ENCODE measurements at places on chromosomes 2 and 18.

- peak; percentile 49 for DNase-seq
Measured at GRCh38 chr2:181774685-181775084, 94.4 kb upstream of the NEUROD1 start.

- DNase-seq = no peak
Measured at GRCh38 chr18:14927701-14928100, 179.7 kb downstream of the ANKRD30B start.

GRCh38 chr2:60118061-60118460 is 435.4 kb downstream of the BCL11A start:
- no peak for DNase-seq

- no peak for DNase-seq
Measured at GRCh38 chr2:50863856-50864255, 168.1 kb downstream of the NRXN1 start.

DNA sequence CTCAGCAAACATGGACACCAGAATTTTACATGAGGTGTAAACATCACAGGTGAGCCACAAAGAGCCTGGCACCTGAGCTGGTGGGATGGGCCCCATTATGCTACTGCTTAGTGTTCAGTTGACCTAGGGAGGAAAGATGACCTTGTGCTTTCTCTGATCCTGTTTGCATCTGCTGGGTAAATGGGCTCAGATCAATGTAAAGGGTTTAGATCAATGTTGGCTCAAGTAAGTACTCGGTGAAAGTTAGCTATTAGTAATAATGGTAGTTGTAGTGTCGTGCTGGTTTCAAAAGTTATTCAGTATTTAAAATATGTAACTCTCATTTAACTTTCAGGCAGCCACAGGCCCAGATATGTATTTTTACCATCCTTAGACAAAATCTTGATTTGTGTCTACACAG is 19.8 kb downstream of the ABHD3 start:
- DNase-seq = no peak

DNA sequence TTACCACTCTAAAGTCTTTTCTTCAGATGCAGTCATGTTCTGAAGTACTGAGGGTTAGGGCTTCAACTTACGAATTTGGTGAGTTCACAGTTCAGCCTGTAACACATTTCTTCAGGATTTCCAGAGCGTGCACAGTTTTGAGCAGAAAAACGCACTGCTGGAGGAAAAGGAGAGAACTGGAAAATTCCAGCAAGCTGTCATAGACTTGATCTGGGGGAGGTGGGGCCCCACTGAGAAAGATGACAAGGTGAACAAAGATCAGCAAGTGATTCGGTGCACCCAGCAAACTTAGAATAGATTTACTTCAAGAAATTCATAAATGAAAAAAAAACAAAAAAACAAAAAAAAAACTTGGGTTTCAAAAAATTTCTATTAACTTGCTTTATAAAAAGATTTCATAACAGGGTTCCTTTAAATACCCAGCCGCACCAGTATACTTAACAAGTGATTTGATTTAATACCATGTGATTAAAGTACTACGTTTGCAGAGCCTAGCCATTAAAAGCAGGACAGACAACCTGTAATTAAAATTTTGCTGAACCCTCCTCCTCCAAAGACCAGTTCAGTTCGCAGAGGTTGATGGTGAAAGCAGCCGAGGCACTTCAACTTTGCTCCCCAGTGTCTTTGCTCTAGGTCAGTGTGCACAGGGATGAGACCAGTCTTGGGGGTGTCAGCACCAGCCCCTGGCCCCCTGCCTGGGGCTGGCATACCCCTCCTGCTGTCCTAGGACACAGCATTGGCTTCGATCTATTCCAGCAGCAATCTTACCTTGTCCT is 30.5 kb downstream of the CTIF start:
- DNase-seq = no peak

DNA sequence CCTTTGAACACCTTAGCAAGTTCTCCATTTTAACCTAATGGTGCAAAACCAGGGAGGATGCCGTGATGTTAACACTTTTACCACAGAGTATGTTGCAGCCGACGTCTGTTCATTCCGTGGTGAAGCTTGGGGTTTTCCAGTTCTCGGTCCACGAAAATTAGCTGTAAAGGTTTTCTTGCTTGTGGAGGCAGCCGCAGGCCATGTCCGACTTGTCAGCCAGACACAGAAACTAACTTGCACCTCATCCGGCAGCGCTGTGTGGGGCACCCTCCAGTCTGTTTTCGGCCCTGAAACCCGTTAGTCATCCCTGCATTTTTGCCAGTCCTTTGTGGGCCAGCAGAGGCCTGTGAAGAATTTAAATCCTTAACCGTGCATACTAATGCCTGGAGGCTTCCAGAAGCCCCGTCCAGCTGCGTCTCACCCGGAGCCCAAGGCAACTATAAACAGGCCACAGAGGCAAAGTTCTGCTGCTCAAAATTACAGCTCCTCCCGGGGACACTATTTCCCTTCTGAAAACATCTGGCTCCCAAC is 70.6 kb downstream of the SH3YL1 start:
- DNase-seq = no peak

GRCh38 chr2:234091432-234091879 is 41.0 kb downstream of the SPP2 start:
- peak; percentile 17 for DNase-seq

GRCh38 chr2:134934150-134934549 is 15.5 kb downstream of the CCNT2 start:
- DNase-seq = no peak

- DNase-seq = no peak
Measured at GRCh38 chr2:95056044-95056443, 30.5 kb downstream of the MAL start.

DNA sequence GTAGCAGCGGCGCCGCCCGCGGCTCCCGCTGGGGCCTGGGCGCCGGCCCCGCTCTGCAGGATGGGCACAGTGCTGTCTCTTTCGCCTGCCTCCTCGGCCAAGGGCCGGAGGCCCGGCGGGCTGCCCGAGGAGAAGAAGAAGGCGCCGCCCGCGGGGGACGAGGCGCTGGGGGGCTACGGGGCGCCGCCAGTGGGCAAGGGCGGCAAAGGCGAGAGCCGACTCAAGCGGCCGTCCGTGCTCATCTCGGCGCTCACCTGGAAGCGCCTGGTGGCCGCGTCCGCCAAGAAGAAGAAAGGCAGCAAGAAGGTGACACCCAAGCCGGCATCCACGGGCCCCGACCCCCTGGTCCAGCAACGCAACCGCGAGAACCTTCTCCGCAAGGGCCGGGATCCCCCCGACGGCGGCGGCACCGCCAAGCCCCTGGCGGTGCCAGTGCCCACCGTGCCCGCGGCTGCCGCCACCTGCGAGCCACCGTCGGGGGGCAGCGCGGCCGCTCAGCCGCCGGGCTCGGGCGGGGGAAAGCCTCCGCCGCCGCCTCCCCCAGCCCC is 369 bp downstream of the CDK5R2 start:
- no peak for DNase-seq

DNA sequence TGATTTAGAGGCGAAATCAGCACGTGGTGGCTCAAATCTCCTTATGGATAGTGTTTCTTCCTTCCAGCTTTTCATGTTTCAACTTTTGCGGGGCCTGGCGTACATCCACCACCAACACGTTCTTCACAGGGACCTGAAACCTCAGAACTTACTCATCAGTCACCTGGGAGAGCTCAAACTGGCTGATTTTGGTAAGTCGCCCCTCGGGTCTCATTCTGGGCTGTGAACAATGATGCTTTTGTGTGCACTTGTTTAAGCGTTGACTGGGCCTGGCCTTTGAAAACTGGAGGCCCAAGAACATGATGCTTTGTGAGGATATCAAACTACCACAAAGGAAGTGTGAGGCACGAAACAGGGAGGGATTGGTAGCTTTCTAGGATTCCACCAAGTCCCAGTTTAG is 27.4 kb downstream of the CDK15 start:
- no peak for DNase-seq

DNA sequence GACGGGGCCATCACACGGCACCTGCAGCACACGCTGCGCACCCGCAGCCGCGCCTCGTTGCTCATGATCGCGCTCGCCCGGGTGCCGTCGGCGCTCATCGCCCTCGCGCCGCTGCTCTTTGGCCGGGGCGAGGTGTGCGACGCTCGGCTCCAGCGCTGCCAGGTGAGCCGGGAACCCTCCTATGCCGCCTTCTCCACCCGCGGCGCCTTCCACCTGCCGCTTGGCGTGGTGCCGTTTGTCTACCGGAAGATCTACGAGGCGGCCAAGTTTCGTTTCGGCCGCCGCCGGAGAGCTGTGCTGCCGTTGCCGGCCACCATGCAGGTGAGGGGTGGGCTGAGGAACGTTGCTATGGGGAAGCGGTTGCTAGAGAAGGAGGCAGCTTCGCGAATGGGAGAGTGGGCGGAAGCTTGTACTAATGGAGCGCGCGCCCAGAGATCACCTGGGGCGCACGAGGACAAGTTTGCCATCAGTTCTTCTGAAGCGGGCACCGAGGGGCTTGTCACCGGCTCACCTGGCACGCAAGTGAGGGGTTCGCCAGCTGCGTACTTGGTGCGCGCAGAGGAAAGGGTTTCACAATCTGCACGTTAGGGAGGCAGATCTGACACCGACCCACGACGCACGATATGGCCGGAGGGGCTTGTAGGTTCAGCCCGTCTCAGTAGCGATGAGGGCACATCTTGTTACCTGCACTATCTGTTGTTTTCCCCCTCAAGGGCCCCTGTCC is 45.6 kb downstream of the DDX18 start:
- DNase-seq = no peak

GRCh38 chr2:1538663-1539062 is 125.4 kb downstream of the TPO start:
- DNase-seq = peak; percentile 14

- DNase-seq = peak; percentile 82
Measured at GRCh38 chr18:79765491-79766245, 32.1 kb upstream of the KCNG2 start.

DNA sequence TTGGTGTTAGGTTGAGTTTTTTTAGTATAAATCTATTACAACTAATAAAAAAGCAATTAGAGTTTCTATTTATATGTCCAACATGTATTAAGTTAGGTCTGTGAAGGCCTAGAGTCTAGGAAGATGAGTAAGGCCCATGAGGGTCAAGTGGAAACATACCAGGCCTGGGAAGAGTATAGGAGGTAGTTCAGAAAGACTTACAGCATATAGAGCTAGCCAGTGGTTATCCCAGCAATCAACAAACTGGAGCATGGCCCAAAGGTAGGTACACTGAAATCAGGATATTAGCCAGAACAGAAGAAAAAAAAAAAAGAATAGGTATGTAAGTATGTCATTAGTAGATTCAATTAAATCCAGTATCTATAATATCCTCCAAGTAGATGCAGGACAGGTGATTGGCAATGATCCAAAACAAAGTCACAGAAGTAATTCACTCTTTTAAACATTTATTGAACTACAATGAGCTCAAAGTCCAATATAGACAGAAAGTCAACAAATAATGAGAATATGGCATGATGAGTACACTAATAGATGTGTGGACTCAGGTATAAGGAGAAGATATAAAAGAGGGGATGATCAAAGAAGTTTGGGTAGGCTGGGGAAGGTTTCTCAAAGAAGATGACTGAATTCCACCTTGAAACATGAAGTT is 70.3 kb downstream of the IKZF2 start:
- DNase-seq = no peak

DNA sequence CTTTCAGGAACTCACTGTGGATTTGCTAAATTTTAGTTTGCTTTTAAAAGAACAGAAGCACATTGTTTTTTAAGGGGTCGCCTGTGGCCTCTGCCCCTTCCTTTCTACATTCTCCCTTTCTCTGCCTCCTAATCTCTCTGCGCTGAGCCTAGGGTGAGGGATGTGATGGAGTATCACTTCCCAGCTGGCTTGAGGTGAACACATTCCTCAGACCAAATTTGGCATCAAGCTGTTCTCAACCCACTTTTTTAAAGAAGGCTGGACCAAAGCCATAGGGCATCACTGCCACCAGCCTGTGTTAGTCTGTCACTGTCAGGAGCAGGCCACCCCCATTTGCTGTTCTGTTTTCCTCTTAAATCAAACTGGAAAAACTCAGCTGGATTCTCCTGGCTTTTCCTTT is 27.4 kb downstream of the EIF4E2 start:
- DNase-seq = no peak

GRCh38 chr18:33664241-33664874 is 86.3 kb downstream of the ASXL3 start:
- DNase-seq = no peak

DNA sequence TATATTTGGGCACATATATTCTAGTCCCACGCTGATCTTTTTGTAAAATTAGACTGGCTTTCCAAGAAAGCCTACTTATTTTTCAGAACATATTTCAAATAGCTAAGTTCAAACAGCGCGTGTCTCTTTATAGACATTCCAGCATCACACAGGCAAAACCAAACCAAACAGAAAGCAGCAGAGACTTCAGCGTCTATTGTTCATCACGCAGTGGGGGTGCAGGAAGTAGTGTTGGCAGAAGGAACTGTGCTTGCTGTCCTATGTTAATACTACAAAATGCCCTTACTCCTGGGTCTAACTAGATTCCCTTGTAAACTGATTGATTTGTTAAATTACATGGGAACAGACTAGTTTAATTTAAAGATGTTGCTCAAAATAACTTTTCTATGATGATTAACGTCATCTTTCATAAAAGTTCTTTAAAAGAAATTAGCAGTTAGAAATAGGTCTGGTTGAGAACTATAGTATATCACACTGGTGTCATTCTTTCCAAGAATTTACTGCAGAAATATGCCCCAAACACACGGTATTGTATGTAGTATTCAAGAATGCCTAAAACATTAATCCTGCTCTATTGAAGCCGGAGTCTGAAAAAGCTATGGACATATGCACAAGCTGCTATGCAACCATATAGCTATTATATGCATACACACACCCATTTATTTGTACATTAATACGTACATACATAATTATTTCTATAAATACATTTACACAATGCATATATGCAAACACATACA is 436.3 kb downstream of the CBLN2 start:
- peak; percentile 3 for DNase-seq

DNA sequence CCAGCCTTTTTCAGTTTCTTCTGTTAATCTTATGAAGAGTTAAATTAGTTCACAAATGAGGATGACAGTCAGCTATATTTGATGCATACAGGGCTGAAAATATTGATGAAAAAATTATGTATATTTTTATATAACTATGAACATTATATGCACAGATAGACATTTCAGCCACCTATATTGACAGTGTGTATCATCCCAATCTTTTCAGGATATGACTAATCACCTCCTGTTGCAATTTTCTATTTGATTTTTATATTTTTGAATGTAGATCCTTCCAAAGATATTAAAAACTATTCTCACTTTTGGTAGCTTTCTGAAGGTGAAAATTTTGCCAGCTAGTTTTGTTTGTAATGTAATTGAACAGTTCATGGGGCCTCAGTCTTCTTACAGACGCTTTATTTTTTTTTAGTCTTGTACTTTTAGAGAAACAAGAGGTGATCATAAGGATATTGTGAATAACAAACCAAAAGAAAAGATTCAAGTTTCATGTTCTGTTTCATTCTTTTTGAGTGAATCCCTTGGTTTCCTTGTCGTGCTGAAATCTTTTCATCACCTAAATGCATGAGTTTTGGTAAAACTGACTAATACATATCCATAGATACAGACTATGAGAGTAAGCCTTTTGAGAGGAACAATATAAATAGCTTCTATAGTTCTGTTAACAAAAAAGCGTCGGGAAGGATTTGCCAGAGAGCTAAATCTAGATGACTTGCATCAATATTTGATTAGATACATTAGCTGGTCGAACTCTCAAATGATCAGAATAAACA is 123.1 kb downstream of the ARHGAP15 start:
- DNase-seq = no peak

GRCh38 chr2:12155303-12156051 is 409.0 kb downstream of the LPIN1 start:
- peak; percentile 86 for DNase-seq
